ENCODE measurements at places on chromosomes 5 and 9.

DNA sequence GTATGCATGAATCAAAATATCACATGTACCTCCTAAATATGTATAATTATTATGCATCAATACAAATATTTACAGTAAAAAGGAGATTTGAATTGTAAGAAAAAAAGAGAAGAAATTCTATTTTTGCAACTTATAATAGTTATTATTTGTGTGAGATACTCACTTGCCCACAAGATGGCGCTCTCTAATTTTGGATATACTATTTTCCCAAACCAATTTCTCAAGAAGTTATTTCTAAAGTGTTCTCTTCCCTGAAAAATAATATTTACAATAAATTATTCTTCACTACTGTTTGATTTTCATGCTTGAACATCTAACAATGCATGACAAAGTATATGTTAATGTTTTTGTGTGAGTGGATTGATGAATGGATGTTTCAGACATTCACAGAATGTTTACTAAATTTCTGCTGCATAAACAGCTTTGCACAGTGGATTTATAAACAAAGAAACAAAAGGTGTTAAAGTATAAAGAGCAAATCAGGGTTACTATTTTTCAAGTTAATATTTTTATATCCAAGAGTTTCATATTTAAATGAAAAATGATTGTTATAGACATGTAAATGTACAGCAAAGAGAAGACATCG, 503.4 kb downstream of the PDE4D start:
- no peak for DNase-seq

DNA sequence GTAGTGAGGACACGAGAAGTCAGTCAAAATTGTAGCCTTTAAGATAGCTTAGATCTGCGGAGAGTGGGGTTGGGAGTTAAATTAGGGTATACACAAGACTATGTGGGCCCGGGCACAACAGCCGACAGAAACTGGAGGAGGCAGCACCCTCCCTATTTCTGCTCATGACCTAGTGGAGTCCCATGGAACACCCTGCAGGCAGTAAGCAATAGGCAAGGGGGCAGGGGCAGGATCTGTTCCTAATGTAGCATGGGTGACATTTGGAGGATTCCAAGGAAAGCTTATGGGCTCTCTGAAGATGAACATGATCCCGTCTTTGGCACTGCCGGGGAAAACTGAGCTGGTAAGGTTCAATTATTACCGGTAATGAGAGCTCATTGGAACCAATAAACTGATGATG, 67.0 kb downstream of the FEM1C start:
- DNase-seq, result no peak

- no peak for DNase-seq
Measured at GRCh38 chr9:99852617-99853016, 30.9 kb downstream of the NR4A3 start.

DNA sequence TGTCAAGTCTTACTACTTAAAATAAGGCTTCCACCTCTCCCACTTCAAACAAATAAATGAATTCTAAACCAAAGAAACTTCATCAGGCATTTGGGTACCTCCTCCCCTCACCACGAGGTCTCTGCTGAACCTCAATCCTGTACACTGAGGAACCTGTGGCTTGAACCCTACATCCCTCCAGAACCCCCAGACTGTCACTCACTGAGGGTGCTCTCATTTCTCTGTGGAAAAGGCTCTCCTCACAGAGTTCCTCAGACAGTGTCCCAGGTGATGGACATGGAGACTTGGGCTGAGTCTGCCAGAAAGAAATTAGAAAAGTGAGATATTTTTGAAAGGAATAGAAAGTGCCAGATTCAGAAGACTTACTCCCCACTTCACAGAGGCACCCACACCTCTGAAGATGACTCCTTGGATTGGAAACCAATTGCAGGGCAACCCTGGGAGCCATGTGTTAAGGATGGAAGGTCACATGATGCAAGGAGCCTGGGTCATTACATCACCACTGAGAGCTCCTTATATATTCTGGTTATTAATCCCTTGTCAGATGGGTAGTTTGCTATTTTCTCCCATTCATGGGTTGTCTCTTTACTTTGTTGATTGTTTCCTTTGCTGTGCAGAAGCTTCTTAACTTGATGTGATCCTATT, 19.8 kb downstream of the MLANA start:
- DNase-seq, result no peak

DNA sequence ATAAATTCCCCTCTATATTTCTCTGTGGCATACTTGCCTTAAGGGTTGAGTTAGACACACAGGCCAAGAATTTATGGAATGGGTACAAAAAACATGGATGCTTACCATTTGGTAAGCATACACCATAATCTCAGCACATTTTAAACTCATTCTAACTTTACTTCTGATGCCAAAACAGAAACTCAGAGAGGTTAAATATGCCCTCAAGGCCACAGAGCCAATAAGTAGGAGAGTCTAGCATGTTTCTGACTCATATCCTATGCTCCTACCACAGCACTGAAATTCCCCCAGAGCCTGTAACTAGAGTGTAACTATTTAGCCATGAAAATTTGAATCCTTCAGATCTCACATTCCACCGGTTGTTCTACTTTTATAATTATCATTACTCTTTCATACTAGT, 559.7 kb downstream of the ACTL7B start:
- no peak for DNase-seq

GRCh38 chr9:83474631-83475030, 63.6 kb downstream of the FRMD3 start:
- DNase-seq, result no peak

DNA sequence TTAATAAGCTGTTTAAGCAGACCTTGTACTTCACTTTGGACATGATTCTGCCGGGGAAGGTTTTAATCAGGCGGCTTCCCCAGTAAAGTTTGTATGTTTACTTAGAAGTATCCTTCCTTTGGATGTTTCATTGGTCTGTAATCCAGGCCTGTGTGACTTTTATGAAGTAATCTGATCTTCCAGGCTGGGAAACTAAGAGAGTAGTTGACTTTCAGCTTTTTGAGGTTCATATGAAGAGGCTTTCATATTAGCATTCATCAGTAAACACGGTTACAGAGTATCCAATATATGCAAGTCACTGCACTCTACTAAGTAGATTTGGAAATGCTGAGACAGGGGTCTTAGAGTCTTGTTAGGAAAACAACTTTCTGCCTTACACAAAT, 1.1 kb downstream of the DNAJC21 start:
- no peak for DNase-seq

- DNase-seq, result no peak
Measured at GRCh38 chr9:89798547-89799120, 193.8 kb downstream of the GADD45G start.

- no peak for DNase-seq
Measured at GRCh38 chr9:89752154-89752553, 147.3 kb downstream of the GADD45G start.

GRCh38 chr9:137077758-137078693, 709 bp downstream of the UAP1L1 start:
- DNase-seq, result no peak

GRCh38 chr5:89276566-89277305, 393.8 kb upstream of the MEF2C start:
- no peak for DNase-seq

DNA sequence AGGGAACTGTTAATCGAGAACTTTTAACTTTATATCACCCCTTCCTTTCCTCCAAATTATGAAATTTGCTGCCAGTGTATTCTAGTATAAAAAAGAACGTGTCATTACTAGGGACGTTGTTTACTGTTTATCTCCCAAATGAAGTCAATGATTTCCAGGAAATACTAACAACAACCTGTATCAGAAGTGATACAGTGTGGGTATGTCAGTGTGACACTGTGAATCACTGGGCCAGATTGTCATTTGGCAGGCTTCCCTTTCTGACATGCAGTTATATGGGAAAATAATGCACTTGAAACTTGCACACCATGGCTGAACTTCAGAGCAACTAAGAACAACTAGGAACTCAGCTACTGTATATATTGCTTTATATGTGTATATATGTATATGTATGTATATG, 12.6 kb downstream of the ZNF462 start:
- DNase-seq, result no peak

DNA sequence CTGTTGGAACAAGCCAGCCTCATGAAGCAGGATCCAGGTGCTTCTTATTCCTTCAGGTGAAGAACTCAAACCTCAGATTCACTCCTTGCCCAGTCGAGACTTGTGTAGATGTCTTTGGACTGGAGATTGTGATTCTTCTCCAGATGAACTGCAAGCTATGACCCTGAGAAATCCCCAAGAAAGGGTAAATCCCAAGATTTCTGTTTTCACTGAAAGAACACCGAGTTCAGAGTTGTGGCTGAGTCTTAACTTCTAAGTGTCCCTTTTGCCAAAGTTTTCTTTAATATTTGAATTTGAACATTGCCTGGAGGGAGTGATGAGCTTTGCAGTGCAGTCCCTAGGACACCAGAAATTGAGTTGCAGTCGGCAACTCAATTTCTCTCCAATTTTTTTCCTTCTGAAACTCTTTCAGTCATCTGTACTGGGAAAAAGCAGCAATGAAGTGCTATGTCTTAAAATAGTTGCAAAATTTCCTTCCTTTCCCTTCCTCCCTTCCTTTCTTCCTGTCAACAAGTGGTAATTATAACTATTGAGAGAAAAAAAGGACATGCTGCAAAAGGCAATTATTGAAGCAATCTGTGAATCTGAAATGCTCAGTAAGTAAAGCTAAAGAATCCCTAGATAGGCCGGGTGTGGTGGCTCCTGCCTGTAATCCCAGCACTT, 56.1 kb downstream of the ANKRD55 start:
- DNase-seq, result no peak

DNA sequence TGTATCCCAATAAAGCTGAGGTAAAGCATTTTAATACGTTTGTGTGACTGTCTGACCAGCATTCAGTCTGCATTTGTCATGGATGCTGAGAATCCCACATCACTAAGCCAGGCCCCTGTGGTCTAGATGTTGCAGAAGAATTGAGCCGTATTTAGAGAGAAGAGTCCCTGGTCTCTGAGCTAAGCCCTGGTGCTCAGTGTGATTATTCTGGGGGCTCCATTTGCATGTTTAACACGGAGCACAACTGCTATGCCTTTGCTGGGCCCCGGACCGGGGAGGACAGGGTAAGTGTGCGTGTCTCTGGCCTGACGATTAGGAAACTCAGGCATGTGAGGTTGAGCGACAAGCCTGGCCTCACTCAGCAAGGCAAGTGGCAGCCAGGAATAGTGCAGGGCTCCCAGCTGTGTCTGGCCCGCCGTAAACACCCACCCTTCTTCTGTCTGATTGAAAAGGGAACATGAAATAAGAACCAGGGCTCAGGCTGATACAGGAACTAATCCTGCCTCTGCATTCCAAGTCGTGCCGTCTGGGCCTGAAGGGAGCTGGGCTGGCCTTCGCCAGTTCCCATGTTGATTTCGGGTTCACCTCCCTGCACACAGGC, 22.3 kb downstream of the FAM78A start:
- DNase-seq, result no peak

- peak; percentile 79 for DNase-seq
Measured at GRCh38 chr9:131277287-131277909, 1.1 kb upstream of the FAM78A start.

DNA sequence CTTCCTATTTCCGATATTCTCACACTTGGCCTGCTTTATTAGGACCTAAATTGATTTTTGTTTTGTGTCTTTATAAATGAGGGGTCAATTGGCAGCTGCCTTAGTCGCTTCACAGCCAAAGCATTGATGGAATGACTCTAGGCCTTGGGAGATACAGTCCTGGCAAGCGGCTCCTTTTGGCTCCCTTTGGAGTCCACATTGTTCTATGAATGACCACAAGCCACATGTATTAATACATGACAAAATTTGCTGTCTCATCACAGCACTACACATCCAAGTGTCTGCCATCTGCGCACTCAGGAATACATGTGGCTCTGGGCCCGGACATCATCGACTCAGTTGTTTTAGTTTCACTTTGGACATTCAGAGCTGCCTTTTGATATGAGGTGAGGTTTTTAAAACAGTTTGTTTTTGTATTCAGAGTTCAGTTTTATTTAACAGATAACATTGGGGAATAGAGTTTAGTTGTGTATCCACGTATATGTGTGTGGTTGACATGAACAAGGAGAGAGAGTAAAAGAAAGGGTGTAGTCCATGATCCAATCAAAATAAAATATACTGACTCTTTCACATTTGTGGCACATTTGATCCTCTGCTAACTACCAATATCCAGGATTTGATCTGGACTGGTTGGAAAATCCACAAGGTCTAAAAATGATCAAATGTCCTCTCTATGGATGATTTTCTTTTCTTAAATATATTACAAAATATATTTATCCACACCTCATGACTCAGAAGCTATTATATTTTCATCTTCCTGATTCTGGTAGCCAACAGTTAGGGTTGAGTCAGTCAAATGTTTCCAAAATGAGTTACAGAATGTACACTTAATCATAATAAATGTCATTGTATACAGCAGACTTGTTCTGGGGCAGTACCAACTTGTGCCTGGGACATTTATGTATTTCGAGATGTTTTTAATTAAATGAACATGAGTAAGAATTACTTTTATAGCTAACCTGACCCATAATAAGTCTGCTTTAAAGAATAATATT, 114.0 kb upstream of the MTAP start:
- DNase-seq, result no peak

DNA sequence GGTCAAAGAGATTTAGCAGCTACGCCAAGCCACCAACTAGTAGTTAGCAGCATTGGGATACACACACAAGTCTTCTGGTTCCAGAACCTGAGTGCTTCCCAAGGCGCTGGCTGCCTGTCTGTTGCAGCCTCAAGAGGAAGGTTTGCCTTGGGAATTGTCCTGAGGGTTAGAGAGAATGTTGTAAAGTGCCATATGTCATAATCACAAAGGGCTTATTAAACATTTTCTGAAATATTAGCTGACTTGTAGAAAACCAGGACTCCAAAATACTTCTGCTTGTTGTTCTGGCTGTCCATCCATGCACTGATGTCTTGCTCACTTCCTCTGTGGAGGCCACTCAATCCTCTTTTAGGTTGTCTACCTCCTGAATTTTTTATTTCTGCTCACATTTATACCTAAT, 46.3 kb downstream of the SLC36A1 start:
- DNase-seq, result no peak

DNA sequence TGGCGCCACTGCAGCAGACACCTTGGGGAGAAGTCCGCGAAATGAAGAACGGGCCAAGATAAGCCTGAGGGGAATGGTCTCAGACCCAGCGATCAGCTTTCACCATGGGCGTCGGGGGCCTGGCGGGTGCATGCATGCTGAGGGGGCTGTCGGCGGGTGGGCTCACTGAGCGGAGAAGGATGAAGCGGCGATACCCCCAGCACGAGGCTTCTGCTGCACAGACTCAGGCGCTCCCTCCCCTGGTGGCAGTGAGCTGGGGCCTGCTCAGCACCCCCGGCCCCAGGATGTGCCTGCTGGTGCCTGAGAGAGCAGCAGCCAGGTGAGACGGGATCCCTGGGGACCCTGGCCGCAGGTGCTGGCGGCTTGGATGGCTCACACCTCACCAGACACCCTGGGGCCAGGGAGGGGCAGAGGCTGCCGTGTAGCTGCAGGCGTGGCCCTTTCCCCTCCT, 31.2 kb downstream of the CEP72 start:
- DNase-seq, result no peak

DNA sequence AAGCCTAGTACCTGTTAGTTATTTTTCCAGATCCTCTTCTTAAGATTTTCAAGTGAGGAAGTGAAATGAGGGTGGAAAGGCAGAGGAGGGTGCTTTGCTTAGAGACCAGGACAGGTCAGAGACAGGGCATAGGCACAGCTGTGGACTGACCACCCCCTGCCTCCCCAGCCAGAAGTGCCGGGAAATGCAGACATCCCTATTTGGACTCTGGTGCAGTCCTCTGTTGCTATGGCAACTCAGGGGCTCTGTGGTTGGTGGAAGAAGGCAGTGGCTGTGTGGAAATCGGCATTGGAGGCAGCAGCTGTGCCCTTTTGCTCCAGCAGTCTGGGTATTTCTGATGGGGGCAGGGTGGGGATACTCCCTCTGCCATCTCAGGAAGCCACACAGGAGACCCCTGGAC, 43.3 kb upstream of the NDFIP1 start:
- no peak for DNase-seq

- no peak for DNase-seq
Measured at GRCh38 chr5:112640546-112640945, 97.1 kb upstream of the APC start.

All from 8988T (cell line).